ENCODE measurements at places on chromosomes 12 and 14.

GRCh38 chr12:32755051-32755653 is 545 bp downstream of the YARS2 start:
- peak; percentile 77 for DNase-seq

GRCh38 chr14:72033365-72033764 is 101.1 kb downstream of the RGS6 start:
- DNase-seq, result no peak

- no peak for DNase-seq
Observed at GRCh38 chr14:99137913-99138571, 134.0 kb downstream of the BCL11B start.

- no peak for DNase-seq
Observed at GRCh38 chr12:115060477-115061168, 376.6 kb upstream of the TBX3 start.

- no peak for DNase-seq
Observed at GRCh38 chr14:90677484-90678050, 138.7 kb downstream of the TTC7B start.

DNA sequence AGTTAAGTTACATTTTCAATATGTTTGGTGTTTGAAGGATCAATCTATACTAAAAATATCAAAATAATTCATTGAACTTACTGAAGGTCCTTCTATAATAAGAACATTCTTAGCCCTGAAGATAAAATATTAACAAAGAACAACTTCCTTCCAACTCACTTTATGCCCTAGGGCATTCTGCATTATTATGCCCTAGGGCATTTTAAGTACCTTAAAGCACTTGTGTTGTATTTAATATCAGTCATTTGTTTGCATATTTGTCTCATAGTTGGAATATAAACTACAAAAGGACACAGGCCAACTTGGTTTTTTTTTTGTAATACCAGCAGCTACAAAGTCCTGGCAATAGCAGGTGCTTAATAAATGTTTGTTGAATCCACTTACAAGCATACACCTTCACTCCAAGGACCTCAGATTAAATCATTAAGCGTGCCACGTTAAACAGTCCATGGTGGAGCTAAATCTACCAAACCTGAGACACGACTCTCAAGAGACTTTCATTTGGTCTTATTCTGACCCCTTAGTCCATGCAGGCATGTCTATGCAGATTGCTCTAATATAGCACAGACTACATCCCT is 50.7 kb downstream of the EPS8 start:
- DNase-seq, result no peak

- DNase-seq, result no peak
Observed at GRCh38 chr12:65565601-65566560, 258.4 kb upstream of the HMGA2 start.

DNA sequence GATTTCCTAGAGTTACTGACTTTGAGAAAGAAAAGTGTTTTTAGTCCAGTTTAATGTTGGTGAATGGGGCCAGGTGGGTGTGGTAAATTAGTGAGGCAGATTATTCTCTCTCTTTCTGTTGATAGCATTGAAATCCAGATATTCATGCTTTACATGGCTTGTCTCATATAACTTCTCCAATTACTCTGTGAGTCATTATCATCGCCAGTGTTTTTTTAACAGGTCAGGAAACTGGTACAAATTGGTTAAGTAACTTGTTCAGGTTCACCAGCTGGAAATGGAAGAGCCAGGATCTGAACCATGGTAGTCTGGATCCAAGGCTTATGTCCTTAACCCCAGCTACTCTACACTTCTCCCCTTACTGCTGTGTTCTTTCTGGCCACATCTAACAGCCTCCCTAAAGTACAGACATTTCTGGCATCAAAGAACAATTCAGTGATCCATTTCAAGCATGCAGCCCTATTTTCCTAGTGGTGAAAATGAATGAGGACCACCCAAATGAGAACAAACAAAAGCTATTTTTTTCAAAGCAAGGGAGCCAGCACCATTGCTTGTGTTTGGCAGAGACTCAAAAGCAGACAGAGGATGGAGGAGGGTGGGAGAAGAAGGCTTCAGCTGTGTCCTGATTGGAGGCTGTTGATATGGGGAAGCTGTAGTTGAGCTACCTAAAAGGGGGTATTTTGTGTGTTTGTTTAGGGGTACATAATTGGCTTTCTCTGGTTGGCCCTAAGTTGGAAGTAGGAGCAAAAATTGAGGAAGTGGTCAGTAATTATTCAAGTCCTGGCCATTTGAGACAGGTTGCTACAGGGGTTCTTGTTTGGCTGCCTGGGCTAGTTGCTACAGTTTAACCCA is 1.7 kb downstream of the IRAK3 start:
- DNase-seq, result no peak

GRCh38 chr14:34038358-34039057 is 87.6 kb upstream of the EGLN3 start:
- no peak for DNase-seq

DNA sequence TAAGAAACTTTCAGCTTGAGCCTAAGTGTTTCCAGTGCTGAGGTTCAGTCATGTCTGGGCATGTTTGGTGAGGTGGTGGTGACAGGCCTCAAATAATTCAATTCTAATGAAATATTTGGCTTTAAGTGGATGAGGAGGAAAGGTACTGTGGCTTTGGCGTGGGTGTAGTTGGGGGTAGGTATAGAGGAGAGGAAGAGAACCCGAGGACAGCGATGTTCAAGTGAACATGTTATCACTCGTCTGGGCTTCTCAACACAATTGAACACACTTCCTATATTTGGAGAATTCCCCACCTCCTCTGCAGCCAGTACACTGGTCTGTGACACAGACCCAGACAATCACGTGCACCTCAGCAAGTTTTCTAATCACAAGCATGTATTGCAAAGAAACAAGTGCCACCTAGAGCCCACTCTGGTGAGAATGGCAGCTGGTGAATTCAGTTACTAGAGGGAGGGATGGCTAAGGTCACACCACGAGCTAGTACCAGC is 53.0 kb downstream of the IFNG-AS1 start:
- DNase-seq, result peak; percentile 26

DNA sequence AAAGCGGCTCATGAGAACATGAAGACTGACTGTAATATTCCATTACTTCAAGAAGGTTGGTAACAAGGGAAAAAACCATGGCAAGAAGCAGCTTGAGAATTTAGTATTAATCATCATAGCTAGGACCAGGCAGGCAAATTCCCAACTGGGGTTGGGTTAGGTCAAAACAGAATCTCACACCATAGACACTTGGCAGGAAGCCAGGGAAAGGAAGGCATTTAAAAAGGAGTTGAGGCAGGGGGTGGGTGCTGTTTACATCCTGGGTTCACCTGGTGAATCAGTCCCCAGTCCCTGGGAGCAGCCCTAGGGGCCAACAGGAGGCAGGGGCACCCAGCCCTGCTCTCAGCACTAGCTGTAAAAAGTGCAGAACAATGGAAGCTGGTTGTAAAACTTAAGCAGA is 108.6 kb downstream of the EGLN3 start:
- no peak for DNase-seq

GRCh38 chr12:108584456-108585065 is 13.3 kb downstream of the TMEM119 start:
- DNase-seq, result no peak

DNA sequence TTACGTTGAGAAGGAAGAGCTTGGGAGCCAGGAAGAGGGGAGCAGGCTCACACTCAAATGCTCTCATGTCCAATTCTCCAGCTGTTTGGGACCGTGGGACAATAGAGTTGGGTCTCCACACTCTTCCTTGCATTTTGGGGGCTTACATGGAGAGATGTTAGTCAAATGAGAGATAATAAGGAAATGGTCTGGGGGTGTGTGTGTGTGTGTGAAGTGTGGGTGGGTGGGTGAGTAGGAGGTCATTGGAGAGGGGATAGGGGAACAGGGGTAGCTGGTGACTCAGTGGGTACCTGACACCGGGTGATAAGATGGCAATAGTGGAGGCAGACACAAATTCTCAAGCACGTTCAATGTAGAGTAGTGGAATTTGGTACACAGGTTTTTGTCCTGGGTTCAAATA is 68.0 kb downstream of the B4GALNT3 start:
- no peak for DNase-seq

GRCh38 chr14:73789989-73790581 is 61.5 kb upstream of the PTGR2 start:
- no peak for DNase-seq

- DNase-seq, result no peak
Observed at GRCh38 chr12:56222531-56222895, 791 bp upstream of the RNF41 start.

- no peak for DNase-seq
Observed at GRCh38 chr14:29993143-29993542, 65.5 kb upstream of the PRKD1 start.

DNA sequence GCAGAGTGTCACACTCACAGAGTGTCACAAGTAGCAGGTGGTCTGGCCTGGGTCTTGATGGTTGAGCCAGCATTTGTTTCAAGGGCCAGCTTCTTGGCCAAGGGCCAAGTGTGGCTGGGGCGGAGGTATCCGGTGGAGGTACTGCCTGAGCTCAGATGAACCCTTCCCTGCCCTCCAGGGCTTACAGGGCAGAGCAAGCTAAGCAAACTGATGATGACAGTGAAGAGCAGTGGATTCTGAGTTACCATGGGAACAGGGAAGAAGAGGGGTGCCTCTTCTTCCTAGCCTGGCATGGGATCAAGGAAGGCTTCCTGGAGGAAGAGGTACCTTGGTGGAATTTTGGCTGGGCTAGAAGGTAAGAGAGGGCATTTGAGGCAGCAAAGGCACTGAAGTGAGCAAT is 35.7 kb downstream of the MVK start:
- DNase-seq, result no peak

DNA sequence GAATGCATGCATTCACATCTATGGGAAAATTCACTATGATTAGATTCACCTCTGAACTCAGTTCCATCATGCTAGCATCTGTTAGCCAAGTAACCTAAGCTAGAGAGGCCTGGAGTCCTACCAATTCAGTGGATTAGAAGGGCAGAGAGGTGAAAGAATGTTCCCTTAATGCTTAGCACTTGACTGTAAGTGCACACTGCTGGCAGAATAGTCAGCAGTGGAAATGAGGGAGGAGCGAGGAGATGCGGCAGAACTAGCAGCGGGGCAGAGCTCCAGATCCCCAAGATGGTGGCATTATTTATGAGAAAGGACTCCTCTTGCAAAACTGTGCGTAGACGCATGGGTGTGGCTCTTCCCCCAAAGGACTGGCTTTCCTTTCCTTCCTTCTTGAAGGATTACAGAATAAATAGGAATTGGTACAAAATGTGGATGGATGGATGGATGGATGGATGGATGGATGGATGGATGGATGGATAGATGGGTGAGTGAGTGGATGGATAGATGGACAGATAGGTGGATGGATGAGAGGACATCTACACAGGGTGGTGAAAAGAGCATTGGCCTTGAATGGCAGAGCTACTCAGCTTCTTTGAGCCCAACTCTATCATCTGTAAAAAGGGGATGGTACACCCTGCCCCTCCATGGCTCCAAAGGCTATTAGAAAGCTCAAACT is 227.2 kb downstream of the CHST11 start:
- no peak for DNase-seq

DNA sequence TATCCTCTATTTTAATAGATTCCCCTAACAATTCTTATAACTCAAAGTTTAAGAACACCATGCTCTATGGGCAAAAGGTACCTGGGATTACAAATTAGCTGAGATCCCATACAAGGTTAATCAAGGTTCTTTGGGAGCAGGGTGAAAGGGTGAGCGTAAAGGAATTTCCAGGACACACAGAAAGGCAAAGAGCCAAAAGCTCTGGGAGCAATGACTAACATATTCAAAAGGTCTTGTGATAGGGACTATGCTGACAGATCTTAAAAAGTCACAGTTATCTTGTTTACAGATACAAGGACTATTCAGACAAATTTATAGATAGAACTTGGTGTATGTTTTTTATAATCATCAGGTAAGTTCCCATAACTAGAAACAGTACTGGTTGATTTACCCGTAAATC is 19.5 kb upstream of the PPFIBP1 start:
- DNase-seq, result no peak

DNA sequence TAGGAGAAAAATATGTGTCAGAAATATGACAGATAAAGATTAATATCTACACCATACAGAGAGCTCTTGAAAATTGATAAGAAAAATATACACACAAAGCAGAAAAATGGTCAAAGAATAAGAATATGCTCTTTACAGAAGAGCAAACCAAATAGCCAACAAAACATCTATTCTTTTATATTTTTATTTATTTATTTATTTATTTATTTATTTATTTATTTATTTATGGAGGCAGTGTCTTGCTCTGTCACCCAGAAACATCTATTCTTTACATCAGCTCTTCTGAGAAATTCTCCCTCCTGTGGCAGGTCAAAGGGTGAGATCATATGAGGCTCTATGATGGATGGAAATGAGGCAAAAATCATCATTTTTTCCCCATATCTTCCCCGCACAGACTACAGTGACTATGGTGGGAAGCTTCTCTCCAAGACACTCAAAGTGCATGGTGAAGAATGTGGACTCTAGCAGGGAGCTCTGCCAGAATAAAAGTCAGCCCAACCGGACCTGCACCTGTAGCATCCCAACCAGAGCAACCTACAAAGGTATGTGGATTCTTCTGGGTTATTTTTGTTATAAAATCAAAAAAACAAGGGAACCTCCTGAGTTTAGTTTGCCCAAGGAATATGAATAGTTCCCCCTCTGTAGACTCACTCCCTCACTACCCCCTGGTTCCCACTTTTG is 71.4 kb downstream of the PLXNC1 start:
- DNase-seq, result no peak

DNA sequence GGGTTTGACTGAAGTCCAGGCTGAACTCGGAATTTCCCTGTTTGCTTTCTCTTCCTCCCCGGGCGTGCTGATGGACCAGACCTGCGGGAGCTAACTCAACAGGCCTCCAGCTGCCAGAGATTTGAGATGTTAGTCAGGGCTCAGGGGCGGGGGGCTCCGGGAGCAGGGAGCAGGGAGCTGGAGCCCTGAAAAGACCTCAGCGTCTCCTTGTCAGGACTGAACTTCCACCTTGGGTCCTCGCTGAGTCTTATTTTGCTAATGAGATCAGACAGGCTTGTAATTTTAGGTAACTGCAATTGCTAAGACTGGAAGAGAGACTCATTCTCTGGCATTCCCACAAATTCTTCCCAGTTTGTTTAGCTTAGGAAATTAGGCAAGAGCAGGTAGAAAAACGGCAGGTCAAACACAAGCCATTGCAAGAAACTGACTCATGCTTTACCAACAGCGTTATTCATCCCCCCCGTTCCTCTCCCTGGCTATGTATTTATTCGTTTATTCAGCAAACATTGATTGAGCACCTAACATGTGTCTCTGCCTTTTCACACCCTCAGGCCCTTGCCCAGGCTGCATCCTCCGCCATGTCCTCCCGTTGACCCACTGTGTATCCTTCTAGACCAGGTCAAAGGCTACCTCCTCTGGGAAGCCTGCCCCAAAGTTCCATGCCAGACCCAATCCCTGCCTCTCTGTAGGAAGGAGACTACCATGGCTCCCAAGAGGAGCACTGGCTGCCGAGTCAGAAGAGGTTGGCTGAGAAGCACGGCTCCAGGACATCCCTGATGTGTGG is 80.4 kb upstream of the DIO3 start:
- no peak for DNase-seq
